A549 (cell line): ENCODE measurements at places on chromosomes 6 and 20. TPM values are rescaled to one million over a fixed set of nuclear protein-coding genes. Genes with fewer than 3 reads are reported as not detected.

DNA sequence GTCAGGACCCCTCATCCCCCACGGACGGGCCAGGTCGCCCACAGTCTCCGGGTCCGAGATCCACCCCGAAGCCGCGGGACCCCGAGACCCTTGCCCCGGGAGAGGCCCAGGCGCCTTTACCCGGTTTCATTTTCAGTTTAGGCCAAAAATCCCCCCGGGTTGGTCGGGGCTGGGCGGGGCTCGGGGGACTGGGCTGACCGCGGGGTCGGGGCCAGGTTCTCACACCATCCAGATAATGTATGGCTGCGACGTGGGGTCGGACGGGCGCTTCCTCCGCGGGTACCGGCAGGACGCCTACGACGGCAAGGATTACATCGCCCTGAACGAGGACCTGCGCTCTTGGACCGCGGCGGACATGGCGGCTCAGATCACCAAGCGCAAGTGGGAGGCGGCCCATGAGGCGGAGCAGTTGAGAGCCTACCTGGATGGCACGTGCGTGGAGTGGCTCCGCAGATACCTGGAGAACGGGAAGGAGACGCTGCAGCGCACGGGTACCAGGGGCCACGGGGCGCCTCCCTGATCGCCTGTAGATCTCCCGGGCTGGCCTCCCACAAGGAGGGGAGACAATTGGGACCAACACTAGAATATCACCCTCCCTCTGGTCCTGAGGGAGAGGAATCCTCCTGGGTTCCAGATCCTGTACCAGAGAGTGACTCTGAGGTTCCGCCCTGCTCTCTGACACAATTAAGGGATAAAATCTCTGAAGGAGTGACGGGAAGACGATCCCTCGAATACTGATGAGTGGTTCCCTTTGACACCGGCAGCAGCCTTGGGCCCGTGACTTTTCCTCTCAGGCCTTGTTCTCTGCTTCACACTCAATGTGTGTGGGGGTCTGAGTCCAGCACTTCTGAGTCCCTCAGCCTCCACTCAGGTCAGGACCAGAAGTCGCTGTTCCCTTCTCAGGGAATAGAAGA is 978 bp downstream of the HLA-A start:
- DNase-seq, result no peak

GRCh38 chr6:113031591-113032238 is 684.6 kb downstream of the RFPL4B start:
- no peak for DNase-seq

DNA sequence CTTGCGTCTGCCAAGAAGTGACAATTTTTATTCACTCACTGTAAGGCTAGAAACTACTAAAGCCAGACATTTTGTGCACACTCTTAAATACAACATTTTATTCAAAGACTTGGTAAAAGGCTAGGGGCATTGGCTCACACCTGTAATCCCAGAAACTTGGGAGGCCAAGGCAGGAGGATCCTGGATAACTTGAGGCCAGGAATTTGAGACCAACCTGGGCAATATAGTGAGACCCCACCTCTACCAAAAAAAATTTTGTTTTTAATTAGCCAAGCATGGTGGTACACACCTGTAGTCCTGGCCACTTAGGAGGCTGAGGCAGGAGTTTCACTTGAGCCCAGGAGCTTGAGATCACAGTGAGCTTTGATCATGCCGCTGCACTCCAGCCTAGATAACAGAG is 11.3 kb upstream of the SENP6 start:
- DNase-seq, result no peak

Gene SLC24A3
- 0.03 to 0.04 TPM in 2 of 3 replicates, not detected in the other for polyA plus RNA-seq

Gene PRKN
- polyA plus RNA-seq, result 0.07 to 0.39 TPM (median 0.33 TPM) in 3 replicates
